Activated CD8-positive, alpha-beta memory T cell treated with anti-CD3 and anti-CD28 coated beads, Interleukin-2, amount 10 ng/mL, durations not matched to agents 7 days and 5 days (primary cell): ENCODE measurements at places on chromosomes 3 and 15. TPM values are rescaled to one million over a fixed set of nuclear protein-coding genes. Genes with fewer than 3 reads are reported as not detected.

Gene ADPRH
- total RNA-seq: 6.1 TPM

Gene ARGFX
- total RNA-seq: not detected

Gene C3orf18
- 17.8 TPM for total RNA-seq

Gene ASTE1
- 14.2 TPM for total RNA-seq

Gene CPN2
- total RNA-seq: not detected

Gene PCSK6
- total RNA-seq: 1.5 TPM

Gene RTP3
- not detected for total RNA-seq

- no peak for DNase-seq
Measured at GRCh38 chr15:98536976-98537375, 111.4 kb upstream of the IGF1R start.

DNA sequence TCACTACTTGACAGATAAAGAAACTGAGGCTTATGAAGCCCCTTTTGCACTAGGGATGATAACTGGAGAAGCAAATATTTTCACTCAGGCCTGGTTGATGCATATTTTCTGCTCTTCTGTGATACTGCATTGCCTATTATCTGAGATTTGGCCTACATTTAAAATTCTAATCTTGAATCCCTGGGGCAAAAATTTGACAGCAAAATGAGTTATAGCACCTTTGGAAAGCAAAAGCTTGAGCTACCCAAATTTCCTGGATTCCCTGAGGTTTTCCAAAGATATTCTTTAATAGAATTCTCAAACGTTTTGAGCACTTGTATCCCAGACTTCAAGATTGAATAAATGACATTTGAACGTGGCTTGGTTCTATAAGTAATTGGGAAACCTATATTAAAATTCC is 86.1 kb downstream of the NAALADL2 start:
- no peak for DNase-seq

DNA sequence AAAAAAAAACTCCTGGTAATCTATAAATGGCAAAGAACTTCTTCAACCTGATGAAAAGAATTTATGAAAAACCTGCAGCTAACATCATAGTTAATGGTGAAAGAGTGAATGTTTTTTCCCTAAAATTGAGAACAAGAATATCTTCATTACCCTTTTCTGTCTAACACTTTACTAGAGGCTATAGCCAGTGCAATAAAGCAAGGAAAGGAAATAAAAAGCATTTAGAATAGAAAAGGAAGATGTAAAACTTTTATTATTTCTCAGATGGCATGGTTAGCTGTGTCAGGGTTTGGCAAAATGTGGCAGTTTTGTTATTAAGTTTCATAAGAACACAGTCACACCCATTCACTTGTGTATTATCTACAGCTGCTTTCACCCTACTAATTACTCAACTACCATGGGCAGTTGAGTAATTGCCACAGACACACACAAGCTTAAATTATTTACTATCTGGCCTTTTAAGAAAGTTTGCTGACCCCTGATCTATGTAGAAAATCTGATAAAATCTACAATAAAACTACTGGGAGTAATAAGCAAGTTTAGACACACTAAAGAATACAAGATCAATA is 465.1 kb downstream of the MAGI1 start:
- no peak for DNase-seq

DNA sequence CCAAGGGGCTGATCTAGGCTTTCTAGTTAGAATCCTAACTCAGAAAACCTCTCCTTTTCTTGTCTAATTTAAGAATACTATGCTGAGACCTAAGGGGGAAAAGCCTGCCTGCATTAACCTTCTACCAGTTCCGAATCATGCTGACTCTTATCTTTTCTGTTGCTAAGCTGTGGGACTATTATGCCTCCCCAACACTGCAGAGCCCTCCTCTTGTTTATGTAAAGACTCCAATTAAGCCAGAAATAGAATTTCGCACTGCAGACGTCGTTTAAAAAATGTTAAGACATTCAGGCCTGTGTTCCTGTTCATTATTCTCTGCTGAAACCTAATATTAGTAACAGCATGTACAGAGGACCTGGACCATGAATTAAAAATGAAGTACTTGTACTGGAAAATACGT is 310.6 kb upstream of the ATP11B start:
- no peak for DNase-seq

DNA sequence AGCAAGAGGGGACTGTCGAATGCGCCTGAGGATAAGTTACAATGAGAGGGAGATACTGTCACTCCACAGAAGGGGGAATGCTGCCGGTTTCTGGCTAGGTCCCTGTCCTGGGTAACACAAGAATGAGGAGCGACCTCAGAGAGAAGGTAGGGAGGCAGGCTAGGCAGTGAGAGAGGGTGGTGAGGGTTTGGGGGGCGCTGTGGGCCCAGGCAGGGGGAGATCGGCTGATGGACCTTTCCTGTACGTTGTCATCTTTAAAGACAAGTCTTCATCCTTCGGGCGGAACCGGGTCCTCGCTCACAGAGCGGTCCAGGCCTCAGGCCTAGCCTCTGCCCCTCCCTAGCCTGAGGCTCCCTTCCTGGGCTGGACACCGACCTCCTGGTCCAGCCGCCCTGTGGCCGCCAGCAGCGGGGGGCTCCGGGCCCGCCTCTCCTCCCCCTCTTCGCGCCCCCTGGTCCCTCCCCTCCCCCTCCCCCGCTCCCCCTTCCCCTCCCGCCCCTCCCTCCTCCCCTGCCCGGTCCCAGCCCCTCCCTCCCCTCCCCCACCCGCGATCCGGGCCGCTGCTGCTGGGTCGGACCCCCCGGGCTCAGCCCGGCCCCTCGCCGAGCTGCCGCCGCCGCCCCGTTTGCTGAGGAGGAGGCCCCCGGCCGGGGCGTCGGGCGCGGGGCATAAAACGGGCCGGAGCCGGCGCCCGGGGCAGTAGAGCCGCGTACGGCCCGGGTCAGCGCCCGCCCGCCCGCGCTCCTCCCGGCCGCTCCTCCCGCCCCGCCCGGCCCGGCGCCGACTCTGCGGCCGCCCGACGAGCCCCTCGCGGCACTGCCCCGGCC is at the start of gene CHRD:
Gene CHRD, plus strand, starts transcription at position 697 of the 827 bp plus-strand sequence. CDS start 265 bp downstream, outside the sequence.
- no peak for DNase-seq

GRCh38 chr3:148315756-148316155 is 381.9 kb upstream of the AGTR1 start:
- DNase-seq: no peak

GRCh38 chr15:58471348-58471747 is 39.6 kb downstream of the LIPC start:
- no peak for DNase-seq

DNA sequence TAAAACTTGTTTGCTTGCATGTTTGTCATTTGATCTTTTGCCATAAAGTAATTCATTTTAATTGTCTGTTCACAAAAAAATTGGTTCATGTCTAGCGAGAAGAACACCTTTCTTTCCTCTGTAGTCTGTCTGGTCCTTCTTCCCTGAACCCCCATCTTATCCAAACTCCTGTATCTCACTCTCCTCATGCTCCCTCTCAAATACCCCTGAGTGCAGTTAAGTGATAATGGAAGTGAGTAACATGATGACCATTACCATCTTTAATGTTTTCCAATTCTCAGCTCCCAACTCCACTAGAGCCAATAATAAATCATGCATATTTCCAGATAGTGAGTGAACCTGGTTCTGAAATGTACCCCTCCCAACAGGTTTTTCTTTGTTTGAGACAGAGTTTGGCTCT is 14.2 kb upstream of the KCNMB3 start:
- no peak for DNase-seq

DNA sequence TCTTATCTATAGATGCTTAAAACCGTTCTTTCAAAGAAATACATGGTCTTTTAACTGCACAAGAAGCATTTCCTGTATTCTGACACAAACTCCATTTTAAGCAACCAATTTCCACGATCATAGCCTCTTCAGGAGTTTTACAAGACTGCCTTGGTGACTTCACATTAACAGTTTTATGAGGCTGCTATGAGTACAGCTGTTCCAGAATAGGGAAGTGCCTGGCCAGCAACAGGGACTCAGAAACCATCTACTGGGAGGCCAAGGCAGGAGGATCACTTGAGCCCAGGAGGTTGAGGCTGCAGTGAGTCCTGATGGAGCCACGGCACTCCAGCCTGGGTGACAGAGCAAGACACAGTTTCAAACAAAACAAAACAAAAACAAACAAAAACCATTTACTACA is 78.4 kb downstream of the B3GNT5 start:
- DNase-seq: no peak

- DNase-seq: no peak
Measured at GRCh38 chr15:27336676-27337075, 365.7 kb downstream of the GABRG3 start.

DNA sequence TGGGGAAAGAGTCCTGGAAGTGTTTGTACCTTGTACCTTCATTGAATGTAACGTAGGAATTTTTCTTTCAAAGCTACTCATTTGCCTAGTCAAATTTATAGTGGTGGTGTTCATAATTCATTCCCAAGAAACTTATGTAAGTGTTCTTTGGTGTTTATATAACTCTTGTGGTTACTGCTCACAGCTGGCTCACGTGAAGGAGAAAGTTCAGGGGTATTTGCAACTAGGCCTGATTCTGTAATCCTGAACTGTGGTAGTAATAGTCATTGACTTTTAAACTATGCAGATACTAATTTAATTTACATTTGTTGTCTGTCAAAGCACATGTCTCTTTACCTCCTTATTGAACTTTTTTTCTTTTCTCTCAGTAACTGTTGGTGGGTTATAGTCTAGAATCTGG is 50.5 kb upstream of the TEX264 start:
- DNase-seq: no peak

DNA sequence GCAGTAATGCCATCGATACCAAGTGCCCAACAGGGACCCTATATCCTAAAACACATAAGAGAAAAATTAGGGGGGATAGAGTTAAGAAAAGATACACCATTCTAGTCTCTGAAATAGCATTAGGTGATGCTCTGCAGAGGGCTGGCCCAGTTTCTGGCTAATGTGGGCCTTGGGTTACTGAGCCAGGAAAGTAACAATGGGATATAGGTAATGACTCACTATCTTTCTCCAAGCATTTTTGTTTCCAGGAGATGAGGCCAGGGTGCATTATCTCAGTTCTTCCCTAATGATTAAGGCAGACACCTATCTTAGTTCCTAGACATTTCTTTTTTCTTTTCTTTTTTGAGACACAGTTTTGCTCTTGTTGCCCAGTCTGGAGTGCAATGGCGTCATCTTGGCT is 50.0 kb downstream of the PRKAR2A start:
- no peak for DNase-seq

DNA sequence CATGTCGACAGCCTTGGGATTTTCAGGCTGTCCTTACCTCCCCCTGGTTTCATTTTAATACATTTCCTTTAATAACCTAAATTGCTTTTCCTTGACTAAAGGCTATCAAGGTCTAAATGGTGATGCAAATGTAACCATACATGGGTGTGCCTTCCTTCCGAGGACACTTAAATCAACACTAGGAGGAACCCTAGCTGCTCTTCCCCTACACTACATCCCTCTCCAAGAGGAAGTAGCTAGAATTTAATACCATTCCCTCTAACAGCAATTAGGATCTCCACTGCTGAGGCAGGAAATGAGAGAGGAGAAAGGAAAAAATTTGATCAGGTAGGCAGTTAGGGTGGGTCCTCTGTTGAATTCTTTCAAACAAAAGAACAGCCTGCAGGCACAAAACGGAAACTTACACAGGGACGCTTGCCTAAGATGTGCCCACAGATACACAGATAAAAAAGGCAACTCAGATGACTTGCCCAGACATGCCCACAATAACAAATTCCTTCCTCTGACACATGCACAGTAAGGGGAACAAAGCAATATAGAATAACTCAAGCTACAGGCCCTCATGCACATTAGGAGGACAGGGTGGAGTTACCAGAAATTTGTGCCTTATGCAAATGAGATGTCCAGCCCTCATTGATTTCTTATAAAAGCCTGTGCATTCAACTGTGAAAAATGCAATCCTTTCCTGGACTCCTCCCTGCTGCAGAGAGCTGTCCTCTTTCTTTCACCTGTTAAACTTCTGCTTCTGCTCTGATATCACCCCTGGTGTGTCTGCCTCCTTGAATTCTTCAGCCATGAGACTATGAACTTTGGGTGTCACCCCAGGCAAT is 1024.4 kb upstream of the CADM2 start:
- DNase-seq: no peak

- DNase-seq: no peak
Measured at GRCh38 chr3:31653464-31653863, 120.7 kb downstream of the STT3B start.
